ELR (cell line): ENCODE measurements at places on chromosomes 2 and 18.

DNA sequence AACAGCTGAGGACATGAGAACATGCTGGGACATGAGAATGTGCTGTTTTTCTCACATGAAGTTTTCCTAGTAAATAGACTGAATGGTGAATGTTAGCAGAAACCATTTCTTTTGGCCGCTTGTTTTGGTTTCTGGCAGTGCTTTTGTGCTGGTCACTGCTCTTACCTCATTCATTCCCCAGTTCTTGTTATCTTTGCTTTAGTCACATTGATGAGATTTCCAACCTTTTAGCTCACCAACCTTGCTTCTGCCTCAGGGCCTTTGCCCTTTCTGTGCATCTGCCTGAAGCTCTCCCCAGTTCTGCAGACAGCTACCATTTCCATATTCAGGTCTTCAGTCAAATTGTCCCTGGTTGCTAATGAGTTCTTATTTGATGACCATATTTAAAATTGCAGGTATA is 91.6 kb downstream of the PTPRM start:
- peak; percentile 3 for DNase-seq

GRCh38 chr2:234623521-234623991 is 126.7 kb upstream of the ARL4C start:
- DNase-seq: no peak

GRCh38 chr18:44887227-44887631 is 206.5 kb downstream of the SETBP1 start:
- peak; percentile 0 for DNase-seq

- DNase-seq: peak; percentile 49
Measured at GRCh38 chr2:134668821-134669220, 50.0 kb downstream of the TMEM163 start.

DNA sequence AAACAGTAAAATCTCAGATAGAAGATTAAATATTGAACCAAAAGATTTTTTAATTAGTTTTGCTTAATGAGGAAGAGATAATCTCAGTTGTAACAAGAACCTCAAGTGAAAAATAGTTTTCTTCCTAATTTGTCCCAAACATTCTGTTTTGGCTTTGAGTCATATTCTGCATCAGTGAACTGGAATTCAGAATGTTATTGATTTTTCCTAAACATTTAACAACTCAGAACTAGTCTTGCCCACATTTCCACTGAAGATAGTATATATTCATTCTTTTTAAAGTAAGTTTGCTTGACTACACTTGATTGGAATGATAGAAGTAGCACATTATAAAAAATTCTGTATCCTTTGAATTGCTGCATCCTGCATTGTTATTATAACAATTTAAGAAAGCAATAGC is 85.7 kb upstream of the UGP2 start:
- peak; percentile 74 for DNase-seq

GRCh38 chr18:23798249-23798648 is 109.0 kb downstream of the LAMA3 start:
- no peak for DNase-seq
